Fibroblast of the conjunctiva (primary cell): ENCODE measurements at places on chromosomes 1 and 21.

DNA sequence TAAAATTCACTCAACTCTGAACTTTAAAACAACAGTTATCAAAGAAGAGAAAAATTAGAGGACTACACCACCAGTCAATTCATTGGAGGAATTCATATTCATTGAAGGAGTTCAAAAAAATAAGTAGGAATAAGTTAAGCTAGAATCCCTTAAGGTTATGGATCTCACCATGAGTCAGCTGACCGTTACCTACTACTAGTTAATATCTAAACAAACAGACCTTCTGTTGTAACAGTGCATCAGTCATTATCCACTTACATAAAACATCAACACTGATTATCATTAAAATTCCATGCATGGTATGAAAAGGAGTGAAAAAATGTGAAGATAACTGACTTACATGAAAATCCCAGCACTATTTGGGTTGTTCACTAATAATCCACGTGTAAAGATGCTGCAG, 44.9 kb downstream of the FOXJ3 start:
- no peak for DNase-seq

- DNase-seq: no peak
Measured at GRCh38 chr1:87389011-87389410, 60.3 kb downstream of the LMO4 start.

- no peak for DNase-seq
Measured at GRCh38 chr1:184802354-184803179, 47.9 kb upstream of the EDEM3 start.

GRCh38 chr1:242824435-242824834, 299.9 kb upstream of the PLD5 start:
- peak; percentile 21 for DNase-seq

GRCh38 chr1:121483961-121484424, 299.2 kb downstream of the SRGAP2C start:
- peak; percentile 77 for DNase-seq

DNA sequence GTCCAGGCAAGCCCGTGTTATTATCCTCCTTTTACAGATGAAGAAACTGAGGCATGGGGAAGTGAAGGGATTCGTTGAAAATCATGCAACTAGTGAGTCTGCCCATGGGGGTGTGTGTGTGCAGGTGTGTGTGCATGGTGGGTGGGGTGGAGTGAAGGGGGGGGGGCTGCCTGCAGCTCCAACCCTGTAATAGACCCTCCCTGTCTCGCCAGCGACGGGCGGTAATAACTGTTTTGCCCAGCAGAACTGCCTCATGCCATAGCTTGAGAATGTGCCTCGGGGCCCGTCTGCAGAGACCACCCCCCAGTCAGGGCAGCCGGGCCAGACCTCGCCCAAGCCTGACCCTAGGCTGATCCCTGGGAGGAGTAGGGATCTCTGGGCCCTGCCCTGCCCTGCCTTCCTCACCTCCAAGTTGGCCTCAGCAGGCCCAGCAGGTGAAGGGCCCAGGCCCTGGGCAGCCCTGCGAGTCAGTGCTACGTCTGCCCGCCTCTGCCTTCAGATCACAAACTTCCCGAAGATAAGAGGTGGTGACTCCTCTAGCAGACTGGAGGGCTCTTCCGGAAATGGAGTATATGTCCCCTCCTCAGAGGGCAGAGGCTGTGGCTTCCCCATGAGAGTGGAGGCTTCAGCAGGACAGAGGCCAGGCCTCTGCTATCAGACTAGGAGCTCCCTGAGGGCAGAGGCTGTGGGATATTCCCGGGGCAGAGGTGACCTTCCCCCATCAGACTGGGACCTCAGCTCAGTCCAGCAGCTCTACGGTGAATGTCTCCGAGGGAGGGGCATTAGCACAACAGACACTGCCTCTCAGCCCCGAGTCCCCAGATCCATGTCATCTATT, 15.7 kb upstream of the EPHA2 start:
- no peak for DNase-seq

DNA sequence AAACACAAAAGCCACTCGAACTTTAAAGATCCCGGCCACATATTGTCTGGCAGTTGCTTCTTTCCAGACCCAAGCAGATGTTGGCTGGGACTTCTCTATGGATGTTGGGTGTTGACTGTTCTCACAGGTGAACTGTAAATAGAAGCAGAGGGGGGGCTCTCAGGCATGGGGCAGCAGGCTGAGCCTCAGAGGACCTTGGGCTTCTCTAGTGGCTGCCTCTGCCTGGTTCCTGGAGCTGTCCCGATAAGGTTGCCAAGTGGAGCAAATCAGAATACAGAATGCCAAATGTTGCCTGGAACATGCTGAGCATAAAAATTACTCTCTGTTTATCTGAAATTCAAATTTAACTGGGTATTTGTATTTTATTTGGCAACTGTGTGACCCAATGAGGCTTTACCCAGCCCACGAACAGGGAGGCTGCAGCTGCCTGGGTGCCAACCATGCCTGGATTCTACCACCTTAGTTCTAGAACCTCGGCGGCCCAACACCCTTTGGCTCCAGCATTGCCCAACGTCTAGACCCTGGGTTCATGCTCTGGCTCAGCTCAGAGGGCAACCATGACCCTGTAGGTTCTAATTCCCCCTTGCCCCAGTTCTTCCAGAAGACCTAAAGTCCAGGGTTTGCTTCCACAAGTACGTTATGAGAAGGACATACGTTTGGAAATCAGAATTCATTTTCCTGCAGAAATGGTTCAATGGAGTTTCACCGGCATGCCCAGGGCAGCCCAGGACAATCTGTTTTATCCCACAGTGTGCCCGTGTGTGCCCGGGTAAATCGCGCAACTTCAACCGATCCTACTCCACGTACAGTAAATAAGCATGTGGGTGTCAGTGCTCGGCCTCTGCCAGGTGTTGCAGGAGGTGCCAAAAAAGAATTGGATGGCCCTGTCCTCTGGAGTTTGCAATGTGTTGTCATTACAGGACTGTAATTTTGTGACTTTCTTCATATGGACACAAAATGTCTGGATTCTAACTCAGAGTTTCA, 5.4 kb upstream of the SLC45A1 start:
- no peak for DNase-seq

- no peak for DNase-seq
Measured at GRCh38 chr1:63969441-63969901, 195.7 kb downstream of the ROR1 start.

- DNase-seq: no peak
Measured at GRCh38 chr1:207402744-207403143, 51.4 kb upstream of the CR2 start.

DNA sequence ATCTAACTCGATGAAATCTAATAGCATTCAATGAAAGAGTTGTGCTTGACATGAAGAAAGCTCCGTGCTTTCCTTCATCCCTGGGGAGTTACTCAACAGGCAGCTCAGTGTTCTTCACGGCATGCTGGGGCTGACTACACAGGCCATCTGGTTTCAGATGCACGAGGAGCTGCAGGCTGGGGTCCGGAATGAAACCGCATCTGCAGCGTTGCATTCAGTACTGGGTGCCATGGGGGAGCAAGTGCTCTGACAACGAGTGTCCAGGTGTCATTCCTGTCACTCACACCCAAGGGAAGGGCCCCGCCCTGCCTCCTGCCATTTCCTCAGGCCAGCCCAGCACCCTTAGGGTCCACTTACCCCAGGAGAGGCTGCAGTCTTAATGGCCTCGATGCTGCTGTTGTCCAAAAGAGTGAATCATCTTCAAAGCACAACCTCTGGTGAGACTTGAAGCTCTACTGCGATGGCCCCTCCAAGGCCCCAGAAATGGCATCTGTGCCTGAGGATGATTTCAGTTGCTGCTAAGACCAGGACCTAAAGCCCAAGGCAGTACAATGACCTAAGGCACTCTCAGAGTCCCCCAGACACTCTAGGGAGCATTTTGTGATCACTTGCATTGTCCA, 61.4 kb downstream of the STUM start:
- DNase-seq: no peak

- DNase-seq: peak; percentile 81
Measured at GRCh38 chr1:24769656-24770651, 24.7 kb downstream of the CLIC4 start.

DNA sequence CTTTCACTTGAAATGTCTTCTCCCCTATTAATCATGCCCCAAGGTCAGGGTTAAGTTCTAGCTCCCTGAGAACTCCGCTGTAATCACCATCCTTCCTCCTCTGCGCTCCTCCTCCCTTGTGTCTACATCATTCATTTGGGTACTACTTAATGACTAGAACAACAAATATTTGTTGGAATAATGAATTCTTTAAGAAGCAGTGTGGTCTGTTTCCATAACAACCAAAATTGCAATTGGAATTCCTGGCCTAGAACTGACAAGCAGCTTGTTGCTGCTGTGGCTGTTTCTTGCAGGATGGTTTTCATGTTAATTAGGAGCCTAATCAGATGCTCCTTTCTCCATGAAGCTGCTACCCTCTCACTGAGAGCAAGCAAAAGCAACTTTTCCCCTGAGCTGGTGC, 192.5 kb downstream of the ZZZ3 start:
- DNase-seq: no peak

DNA sequence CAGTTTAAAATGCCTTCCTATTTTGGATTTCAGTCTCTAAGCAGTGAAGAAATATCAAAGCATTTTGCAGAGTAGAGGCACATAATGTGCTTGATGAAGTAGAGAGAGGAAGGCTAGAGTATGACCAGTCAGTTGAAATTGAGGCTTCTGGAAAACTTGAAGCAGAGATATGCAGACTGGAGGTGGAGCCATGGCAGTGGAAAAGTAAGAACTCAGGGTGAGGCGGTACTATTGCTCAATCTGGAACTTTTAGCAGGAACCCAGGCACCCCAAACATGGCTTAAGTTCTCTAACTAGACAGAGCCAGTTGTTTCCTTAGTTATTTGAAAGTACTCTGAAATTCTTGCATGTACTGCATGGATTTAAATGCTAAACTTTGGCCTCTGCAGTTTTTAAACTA, 288.6 kb downstream of the HHAT start:
- DNase-seq: no peak

DNA sequence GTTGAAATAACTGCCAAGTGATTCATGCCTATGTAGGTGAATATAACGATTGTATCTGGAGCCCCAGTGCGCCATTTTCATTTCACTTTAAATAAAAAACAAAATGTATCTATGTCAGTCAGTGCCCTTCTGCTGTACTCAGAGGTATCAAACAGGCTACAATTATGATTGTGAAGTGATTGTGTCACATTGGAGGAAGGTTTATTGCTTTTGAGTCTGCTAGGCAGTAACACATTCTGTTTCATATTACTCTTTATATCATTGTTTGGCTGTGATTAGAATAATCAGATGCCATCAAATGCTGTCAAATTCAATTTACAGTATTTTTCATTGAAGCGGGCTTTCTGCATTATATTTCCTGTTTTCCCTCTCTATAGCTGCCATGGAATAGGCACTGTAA, 171.9 kb downstream of the KCTD3 start:
- no peak for DNase-seq

DNA sequence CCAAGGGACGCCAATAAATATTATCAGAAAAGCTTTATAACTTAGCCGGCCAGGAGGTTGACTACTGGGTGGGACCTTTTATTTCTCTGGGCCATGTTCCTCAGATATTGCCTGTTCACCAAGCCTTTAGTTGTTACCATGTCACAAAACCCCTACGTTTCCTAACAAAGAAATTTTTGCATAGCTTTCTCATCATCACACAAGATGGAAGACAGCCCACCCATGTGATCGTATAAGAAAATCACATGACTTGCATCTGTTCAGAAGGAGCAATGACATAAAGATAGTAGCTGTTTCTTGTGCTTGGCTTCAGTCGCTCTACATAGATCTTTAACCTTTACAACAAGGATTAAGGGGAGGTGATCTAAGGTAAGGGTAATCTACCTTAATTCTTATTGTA, 88.9 kb upstream of the NGF start:
- DNase-seq: no peak

- no peak for DNase-seq
Measured at GRCh38 chr1:66351913-66352312, 182.0 kb upstream of the SGIP1 start.

- DNase-seq: no peak
Measured at GRCh38 chr1:109273570-109274288, 9.2 kb downstream of the PSRC1 start.

DNA sequence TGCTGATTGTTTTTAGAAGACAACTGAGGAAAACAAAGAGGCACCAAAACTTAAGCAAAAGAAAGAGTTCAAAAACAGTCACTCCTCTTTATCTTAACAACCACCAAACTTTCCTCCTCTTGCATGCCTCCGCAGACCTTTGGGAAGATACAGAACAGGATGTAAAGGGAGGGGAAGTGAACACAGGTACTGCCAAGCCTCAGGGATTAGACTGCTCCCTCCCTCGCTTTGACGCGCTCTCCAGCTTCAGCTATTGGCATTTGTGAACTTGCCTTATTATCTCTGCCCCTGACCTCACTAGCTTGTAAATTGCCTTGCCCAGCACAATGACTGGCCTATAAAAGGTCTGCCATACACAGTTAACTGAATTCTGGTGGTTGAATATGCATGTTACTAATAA, 4.8 kb upstream of the SRP9 start:
- DNase-seq: no peak

GRCh38 chr1:240860023-240860422, 248.1 kb upstream of the GREM2 start:
- no peak for DNase-seq

- DNase-seq: no peak
Measured at GRCh38 chr1:108644984-108645383, 15.9 kb downstream of the HENMT1 start.

- no peak for DNase-seq
Measured at GRCh38 chr1:54379555-54380289, 26.5 kb downstream of the SSBP3 start.

DNA sequence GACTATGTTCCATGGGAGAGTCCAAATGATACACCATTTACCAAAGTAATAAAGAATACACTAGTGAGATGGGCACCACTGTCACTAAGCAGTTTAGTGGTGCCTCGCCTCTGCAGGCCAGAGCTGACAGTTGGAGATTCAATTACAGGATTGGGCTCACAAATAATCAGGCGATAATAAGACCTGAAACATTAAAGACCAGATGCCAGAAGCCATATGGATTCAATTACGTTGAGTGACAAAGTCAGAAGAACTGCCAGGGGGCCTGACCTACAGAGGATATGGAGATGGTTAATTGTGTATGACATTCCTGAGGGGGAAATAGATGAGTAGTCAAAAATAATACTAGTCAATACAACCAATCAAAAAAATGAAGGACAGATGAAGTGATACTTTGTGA, 65.2 kb upstream of the ST6GALNAC5 start:
- no peak for DNase-seq

- DNase-seq: no peak
Measured at GRCh38 chr1:234619071-234619480, 9.1 kb upstream of the IRF2BP2 start.
